Activated CD4-positive, CD25-positive, alpha-beta regulatory T cell treated with anti-CD3 and anti-CD28 coated beads, Interleukin-2, amount 50 U/mL, for 72 hours (primary cell): ENCODE measurements at places on chromosomes 12 and 14.

DNA sequence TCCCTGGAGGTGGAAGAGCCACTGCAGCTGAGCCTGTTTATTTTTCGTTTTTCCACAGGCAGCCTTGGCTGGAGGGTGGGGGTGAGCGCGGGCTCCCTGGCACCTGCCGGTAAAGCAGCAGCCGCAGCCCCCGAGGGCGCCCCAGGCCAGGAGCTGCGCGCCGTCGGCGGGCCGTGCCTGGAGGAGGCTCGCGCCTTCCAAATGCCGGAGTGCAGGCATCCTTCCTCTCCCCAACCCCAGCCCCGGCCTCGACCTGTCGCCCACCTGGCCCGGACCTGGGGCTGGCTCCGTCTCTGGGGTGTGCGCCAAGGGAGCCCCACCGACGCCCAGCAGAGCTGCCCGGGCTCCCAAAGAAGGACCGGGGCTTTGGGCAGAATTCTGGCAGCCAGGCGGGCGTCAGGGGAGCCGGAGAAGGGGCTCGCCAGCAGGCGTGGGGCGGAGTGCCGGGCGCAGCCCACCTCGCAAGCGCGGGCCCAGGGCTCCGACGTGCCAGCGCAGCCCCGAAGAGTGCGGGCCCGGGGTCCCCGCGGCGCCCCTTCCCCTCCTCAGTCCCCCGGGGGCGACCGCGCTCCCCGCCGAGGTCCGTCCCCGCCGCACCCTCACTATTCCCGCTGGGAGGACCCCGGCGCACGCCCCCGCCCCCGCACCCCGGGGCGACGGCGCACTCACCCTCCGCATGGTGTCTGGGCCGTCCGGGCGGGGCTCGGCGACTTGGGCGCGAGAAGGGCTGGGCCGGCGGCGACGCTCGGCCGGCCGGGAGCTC lies 130.3 kb downstream of the NDUFA12 start:
- DNase-seq: no peak

- no peak for DNase-seq
Measured at GRCh38 chr14:76088771-76089571, 62.8 kb upstream of the GPATCH2L start.

DNA sequence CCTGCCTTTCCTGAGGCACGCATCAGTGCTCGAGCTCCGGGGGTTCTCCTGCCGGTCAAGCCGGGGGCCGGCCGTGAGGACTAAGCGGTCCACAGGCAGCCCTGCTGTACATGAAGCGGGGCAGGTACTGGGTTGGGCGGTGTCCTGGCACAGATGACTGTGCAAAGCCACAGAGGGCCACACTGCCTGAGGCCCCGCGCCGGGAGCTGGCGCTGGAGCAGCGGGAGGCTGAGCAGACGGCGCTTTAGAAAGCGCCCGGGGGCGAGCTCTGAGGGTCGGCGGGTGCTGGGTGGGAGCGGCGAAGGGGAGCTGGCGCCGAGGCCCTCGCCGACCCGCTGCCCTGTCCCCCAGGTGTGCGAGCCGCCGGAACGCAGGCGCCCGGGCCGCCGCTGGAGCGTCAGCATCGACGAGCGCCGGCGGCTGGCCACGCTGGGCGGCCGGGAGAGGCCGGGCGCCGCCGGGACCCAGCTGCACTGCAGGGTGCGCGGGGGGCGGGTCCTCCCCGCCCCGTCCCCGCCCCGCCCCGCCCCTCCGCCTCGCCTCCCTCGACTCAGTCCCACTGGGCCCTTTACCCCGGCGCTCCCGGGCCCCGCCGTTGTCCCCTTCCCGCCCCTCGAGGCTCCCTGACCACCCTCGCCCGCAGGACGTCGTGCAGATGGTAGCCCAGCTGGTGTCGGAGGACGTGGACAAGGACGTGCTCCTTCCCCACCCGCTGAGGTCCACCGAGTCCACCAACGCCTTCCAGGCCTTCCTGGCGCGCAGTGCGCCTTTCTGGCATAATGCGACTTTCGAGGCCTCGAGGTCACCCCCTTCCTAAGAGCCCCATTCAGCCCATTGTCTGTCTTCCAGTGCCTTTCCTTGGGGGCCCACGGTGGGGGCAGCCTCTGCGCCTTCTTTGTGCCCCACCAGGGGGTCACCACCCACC lies 8.3 kb upstream of the MTA1 start:
- no peak for DNase-seq

- DNase-seq: no peak
Measured at GRCh38 chr12:12214635-12215131, 52.2 kb downstream of the LRP6 start.

GRCh38 chr14:34129927-34130552 lies 179.2 kb upstream of the EGLN3 start:
- DNase-seq: no peak

DNA sequence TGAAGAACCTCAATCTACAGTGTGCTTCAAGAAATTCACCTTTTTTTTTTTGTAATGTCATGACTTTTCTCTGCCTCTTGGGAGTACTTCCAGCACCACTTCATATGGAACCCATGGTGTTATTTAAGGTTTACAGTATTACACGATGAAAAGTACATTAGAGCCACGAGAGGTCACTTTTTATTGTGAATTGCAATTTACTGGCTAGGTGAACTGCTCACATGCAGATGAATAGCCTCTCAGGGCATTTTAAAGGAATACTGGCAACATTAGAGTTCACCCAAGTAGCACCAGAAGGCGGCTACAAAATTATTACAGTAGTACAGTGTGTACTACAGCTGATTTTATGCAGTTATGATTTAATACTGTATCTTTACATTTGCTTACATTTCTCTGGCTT lies 99.1 kb upstream of the PPP4R3A start:
- no peak for DNase-seq

DNA sequence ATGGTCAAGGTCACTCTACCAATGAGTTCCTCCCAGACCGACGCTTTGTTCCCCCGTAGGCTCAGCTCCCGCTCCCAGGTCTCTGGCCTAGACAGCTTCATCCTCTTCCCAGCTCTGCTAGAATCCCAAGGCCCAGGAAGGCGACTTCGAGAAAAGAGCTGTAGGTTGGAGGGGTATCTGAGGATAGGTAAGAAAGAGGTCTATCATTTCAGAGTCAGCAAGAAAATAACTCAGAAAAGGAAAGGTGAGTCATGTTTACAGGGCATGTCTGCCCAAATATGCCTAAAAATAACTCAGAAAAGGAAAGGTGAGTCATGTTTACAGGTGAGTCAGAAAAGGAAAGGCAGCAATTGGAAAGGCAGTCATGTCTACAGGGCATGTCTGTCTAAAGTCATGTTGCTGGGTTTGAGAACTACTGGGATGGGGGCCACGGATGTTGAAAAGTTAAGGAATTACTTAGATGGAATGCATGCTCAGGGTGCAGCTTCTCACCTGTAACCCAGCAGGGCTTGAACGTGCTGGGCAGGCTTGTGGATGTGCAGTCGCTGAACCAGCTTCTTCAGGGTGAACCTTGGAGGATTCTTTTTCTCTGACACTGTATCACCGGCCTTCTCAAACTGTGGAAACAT lies 12.2 kb downstream of the TEP1 start:
- DNase-seq: no peak

- no peak for DNase-seq
Measured at GRCh38 chr14:28589792-28590191, 176.8 kb upstream of the FOXG1 start.

DNA sequence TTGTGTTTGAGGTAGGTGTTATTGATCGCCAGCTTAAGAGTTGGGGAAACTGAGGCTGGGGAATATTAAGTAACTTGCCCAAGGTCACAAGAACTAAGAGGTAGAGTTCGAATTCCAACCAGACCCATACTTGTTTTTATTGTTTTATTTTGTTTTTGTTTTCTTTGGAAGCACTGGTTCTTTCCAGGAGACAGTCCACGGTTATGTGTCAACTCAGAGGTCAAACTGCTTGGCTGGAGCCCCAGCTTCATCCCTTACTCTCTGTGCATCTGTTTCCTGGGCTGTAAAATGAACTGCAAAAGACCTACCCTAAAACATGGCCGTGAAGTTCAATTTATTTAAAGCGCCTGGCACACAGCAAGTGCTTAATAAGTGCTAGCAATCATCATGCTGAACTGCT lies 74.4 kb upstream of the MAP1LC3B2 start:
- no peak for DNase-seq

DNA sequence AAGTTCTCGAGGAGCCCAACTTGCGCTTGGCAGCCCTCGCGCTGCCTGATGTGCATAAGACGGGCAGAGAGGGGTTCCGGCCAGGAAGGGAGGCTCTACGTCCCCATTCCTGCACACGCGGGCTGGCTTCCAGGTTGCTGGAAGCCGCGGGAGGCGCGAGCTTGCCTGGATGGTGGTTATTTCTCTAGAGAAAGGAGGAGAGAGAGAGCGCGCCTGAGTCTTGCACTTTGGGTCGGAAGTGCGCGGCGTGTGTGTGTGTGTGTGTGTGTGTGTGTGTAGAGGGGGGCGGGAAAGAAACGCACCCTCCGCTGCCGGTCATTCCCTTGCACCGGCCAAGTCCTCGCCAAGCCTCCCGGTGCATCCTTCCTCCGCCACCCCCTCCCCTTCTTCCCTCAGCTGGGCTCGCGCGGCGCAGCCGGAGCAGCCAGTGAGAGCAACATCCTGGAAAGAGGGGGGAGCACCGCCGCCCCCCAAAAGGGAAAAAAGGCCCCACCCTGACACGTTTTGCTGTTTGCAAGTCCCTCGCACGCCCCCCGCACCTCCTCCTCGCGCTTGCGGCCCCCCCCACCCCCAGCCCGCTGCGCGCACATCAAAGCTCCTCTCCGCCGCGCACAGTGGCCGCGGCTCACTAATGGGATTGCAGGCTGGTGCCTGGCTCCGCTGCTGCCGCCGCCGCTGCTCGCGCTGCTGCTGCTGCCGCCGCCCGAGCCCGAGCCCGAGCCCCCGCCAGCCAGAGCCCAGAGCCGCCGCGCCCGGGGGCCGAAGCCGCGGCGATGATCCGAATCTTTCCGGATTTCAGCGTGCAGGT lies 4.4 kb upstream of the NPAS3 start:
- DNase-seq: no peak

GRCh38 chr12:14239350-14239934 lies 126.0 kb upstream of the ATF7IP start:
- no peak for DNase-seq

DNA sequence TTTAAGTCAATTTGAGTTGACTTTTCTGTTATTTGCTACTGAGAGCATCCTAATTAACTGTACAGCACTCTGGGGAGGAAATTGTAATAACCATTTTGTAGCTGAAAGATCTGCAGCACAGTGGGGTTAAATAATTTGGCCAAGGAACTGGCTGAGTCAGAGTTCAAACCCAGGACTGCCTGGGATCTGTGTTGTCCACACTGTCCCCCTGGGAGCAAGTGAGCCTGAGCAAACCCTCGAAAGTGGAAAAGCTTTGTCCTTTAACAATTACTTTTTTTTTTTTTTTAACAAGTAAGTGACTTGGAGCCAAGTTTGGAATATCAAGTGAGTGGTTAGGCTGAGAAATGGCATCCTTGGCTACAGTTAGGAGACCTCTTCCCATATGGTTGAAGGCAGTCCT lies 247.2 kb upstream of the CCDC196 start:
- DNase-seq: no peak

- no peak for DNase-seq
Measured at GRCh38 chr12:22850185-22850584, 225.2 kb downstream of the ETNK1 start.

DNA sequence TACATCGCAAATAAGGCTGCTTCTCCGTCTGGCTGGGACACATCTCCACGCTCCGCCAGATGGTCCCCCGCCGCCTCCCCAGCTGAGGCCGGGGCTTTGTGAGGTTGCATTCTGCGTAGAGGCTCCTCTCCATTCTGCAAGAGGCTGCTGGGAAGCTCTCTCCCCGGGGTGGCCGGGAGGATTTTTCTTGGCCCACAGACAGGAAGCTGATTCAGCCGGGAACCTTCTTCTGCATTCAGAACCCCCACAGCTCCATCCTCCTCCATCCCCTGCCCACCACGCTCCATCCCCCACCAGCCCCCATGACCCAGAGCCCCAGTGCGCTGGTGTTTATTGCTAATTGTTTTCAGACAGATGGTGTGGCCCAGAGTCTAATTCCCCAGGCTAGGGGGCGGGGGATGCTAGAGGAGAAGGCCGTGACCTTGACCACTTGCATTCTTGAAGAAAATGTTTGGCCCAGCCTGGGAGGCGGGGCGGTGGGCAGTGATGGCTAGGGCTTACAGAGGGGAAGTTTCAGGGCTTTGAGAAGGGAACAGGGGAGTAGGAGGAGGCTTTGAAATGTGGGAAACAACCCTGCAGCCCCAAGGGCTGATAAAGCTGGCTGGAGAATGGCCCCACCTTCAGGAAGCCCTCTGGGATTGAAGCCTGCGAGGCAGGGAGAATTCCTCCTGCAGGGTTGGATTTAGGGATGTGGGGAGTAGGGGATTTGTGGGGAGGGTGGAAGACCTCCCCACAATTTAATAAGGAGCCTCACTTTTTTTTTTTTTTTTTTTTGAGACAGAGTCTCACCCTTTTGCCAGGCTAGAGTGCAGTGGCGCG lies 88.5 kb upstream of the NCOR2 start:
- DNase-seq: no peak

DNA sequence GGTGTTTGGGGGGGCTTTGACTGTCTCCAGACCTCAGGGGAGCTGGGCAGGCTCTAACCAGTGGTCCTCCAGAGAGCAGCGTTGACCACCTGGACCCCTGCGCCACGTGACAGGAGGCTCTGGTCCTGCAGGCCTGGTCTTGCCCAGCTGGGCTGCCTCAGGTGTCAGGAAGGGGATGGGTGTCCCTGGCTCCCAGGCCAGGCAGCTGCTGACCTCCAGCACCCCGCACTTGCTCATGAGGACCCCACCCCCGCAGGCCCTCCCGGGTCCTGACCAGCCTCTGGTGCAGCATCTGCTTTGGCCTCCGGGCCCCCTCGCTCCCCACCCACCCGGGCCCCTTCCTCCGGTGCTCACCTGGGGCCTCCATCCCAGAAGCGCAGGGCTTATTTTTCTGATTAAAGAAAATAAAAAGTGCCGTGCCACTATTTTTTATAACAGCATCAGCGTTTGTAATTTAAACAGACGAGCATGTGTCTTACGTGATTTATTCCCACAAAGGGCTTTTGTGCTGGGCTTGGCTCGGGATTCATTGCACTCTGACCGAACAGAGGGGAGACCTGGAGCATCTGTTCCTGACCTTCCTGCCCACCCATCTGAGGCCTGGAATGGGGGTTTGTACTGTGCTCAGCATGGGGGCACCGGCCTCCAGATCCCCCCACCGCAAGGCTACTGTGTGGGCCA lies 21.7 kb downstream of the FBRSL1 start:
- no peak for DNase-seq

GRCh38 chr14:96811985-96812667 lies 14.9 kb downstream of the VRK1 start:
- no peak for DNase-seq

GRCh38 chr12:81043979-81044740 lies 33.7 kb upstream of the ACSS3 start:
- DNase-seq: no peak

GRCh38 chr12:3833670-3834310 lies 39.4 kb downstream of the PARP11 start:
- no peak for DNase-seq

- no peak for DNase-seq
Measured at GRCh38 chr12:58976146-58976545, 55.8 kb upstream of the LRIG3 start.
